ENCODE measurements at places on chromosomes 2 and 18.

GRCh38 chr18:64886995-64887394, 738.1 kb upstream of the LINC00305 start:
- no peak for DNase-seq

- DNase-seq = no peak
These were observed 140.3 kb downstream of the CYRIA start for GRCh38 chr2:16525265-16525887.

DNA sequence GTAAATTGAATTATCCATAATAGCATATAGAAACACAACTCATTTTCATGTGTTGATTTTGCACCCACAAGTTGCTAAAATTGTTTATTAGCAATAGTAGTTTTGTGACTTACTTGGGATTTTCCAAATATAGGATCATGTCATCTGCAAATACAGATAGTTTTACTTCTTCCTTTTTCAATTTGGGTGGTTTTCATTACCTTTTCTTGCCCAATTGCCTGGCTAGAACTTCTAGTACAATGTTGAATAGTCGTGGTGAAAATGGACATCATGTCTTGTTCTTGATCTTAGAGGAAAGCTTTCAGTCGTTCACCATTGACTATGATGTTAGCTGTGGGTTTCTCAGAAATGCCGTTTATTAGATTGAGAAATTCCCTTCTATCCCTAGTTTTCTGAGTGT, 60.2 kb upstream of the TCF7L1 start:
- DNase-seq = no peak

- DNase-seq = no peak
These were observed 109.8 kb downstream of the GALNT14 start for GRCh38 chr2:31028417-31028816.

GRCh38 chr2:176234940-176235339, 34.3 kb upstream of the MTX2 start:
- no peak for DNase-seq

All from stimulated activated CD8-positive, alpha-beta memory T cell treated with anti-CD3 and anti-CD28 coated beads, Interleukin-4, amount 100 ng/mL, for 1 hour (primary cell).